Head of caudate nucleus (tissue), 42 donors: ENCODE measurements at places on chromosomes 1 and 21.

GRCh38 chr1:148379170-148379500 lies 104.0 kb downstream of the PPIAL4G start:
- no peak for DNase-seq

- no peak for DNase-seq
These were observed 18.4 kb downstream of the ATP1A4 start for GRCh38 chr1:160169553-160170399.

DNA sequence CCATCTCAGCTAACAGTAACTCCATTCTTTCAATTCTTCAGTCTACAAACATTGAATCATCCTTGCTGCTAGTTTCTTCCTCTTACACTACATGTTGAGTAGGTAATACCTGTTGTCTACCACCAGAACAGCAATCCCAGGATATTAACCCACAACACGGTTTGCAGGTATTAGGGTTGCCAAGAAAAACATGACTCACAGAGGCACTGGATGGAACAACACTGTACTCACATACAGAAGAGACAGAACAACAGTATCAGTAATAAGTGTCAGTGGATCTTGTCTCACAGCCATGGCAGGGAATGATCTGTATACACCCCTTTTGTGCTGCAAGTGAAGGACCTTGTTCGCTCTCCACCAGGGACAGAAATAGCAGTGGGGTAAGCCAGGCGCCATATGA lies 212.1 kb downstream of the GPR52 start:
- no peak for DNase-seq

GRCh38 chr1:111930356-111930755 lies 59.1 kb downstream of the KCND3 start:
- DNase-seq = no peak

- peak; percentile 63 for DNase-seq
These were observed 73.3 kb downstream of the MRPL37 start for GRCh38 chr1:54273092-54273794.

DNA sequence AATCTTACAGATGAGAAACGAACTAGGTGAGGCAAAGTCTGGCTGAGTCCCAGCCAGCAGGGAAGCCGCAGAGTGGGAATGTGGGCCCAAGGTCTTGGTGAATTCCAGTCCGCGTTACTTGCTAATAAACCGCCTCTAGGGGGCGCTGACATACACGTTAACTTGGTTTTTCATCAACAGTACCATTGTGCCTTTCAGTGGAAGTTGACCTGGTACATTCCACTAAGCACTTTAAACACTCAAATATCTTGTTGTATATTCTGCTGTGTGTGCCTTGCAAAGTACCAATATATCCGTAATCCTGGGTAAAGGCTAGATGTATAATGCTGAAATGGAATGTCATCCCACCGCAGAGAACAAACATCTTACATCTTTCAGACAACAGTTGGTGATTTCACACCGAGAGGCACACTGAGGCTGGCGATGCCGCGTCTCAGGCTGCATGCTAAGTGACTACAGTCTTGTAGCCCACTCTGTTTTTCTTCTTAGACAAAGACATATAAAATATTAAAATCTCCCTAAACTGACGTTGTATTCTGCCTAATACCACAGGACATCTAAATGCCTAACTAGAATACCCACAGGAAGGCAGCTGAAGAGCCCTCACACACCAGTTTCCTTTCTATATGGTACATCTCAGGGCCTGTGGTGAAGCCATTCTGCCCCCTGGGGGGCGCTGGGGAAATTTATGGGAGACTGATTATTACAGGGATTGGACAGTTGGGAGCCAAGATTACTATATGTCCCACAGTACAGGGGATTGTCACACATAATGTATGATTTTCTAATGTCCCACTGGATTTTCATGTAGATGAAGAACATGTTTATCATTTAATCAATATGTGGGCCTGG lies 49.2 kb upstream of the C1orf198 start:
- DNase-seq = peak; percentile 85

DNA sequence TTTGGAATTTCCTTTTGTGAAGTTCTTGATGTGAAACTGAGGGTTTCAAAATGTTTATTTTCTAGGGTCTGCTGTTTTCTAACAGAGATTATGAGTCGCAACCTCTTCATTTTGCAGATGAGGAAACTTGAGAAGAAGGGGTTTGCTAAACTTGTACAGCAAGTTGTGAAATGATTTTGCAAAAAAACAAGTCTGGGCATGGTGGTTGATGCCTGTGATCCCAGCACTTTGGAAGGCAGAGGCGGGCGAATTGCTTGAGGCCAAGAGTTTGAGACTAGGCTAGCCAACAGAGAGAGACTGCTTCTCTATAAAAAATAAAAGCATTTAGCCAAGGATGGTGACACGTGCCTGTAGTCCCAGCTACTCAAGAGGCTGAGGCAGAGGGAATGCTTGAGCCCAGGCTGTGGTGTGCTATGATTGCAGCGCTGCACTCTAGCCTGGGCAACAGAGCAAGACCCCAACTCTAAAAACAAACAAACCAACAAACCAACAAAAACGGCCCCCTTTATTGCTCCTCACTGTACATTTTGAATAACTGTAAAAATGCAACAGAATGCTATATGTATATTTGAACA lies 9.9 kb downstream of the TRIM67 start:
- no peak for DNase-seq

DNA sequence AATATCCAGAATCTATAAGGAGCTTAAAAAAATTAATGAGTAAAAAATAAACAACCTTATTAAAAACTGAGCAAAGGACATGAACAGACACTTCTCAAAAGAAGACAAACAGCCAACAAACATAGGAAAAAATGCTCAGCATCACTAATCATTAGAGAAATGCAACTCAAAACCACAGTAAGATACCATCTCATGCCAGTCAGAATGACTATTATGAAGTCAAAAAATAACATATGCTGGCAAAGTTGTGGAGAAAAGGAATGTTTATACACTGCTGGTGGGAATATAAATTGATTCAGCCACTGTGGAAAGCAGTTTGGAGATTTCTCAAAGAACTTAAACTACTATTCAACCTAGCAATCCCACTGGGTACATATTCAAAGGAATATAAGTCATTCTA lies 25.3 kb downstream of the PIGK start:
- no peak for DNase-seq
